H9 (cell line): ENCODE measurements at places on chromosomes 4 and X. TPM values are rescaled to one million over a fixed set of nuclear protein-coding genes. Genes with fewer than 3 reads are reported as not detected.

DNA sequence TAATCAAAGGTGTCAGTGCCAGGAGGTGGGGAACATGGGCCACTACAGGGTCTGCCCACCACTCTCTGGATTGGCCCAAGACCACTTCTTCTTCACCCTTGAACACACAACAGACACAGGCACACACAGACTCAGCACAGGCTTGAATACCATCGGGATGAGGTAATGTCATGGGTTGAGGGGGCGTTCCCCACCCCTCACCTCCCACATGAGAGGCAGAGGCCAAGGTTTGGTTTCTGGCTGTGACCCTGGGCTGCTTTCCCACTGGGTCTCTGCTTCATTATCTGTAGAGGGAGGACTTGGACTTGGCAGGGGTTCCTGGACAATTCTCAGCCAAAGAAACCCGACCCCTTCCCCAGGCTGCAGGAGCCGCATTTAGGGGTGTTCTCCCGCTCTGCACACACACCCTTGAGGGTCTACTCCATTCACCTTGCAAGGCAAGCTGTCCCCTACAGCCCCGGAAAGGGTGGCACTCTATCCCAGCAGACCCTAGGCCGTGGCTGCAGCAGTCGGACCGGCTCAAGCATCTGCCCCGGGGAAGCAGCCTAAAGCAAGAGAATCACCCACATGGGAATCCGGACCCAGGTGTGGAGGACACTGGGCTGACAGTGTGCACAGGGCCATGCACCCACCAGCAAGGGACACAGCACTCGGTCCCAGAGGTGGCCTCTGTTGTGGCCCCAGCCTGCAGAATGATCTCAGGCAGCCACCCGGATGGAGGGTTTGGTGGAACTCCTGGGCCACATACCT lies 62.4 kb downstream of the TRMT44 start:
- DNase-seq: no peak

Gene MAGEB1
- 0.17 and 0.18 TPM in 2 replicates for total RNA-seq

GRCh38 chr4:133156096-133156495 lies 7.0 kb downstream of the PCDH10 start:
- no peak for DNase-seq

Gene CXCL10
- total RNA-seq: not detected in 2 replicates

DNA sequence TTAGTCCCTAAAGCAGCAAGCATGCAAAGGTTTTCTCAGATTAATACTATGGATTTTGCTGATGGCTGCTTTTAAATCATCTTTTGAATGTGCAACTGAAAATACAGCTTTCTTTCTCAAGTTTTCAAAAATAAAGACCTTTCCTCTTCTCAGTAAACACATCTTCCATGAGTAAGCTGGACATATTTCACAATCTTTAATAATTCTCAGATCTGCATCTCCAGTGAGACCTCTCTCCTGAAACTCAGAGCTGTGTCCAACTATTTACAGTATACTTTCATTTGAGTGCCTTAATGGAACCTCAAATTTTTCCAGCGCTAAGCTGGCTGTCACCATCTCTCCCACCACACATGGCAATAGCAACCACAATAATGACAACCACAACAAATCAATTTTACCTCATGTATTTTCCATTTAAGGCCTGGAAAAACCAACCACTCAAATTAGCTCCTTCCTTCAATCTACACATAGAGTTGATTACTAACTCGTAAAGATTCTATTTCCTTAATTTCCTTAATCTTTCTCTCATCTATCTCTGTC lies 192.4 kb upstream of the RPL34 start:
- no peak for DNase-seq
